ENCODE measurements at places on chromosomes 6 and 20. TPM values are rescaled to one million over a fixed set of nuclear protein-coding genes. Genes with fewer than 3 reads are reported as not detected.

HUS1B gene
- 1.0 TPM for total RNA-seq

DNA sequence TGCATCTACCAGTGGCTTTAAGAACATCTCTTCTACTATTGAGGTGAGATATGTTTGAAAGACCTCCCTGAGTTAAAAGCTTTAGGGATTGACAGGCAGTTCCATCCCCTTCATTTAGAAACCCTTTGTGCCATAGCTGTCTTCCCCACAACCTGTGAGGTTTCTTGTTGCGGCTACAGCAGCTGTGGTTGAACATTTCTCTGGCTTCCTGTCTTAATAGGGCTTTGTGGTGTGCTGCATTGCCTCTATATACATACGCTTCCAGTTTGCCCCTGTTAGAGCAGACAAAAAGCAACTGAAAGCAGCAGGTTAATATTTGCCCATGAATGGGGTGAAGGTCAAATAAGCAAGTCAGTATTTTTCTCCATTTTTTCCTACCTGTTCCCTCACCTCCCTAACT is 210.2 kb downstream of the TMEM200A start:
- peaks cover 31% of the 10 kb centered on the region for H3K4me1 ChIP-seq
- H3K27me3 ChIP-seq = no peaks in the 10 kb centered on the region
- peak overlapping the region; percentile 72 for H3K27ac ChIP-seq
- H3K4me3 ChIP-seq = peak overlapping the region; percentile 16
- peak; percentile 83 for DNase-seq

- no peak overlapping the region for H3K4me3 ChIP-seq
- DNase-seq = no peak
- H3K27me3 ChIP-seq = peaks cover 25% of the 10 kb centered on the region
- peaks cover 5% of the 10 kb centered on the region for H3K36me3 ChIP-seq
Measured at GRCh38 chr6:44006123-44006871, 121.0 kb downstream of the MRPL14 start.

- no peak for DNase-seq
- no peaks in the 10 kb centered on the region for H3K4me1 ChIP-seq
- no peak overlapping the region for H3K27ac ChIP-seq
- no peak overlapping the region for H3K4me3 ChIP-seq
- no peaks in the 10 kb centered on the region for H3K36me3 ChIP-seq
Measured at GRCh38 chr20:34980543-34981233, 25.0 kb downstream of the MYH7B start.

SIRPA gene
- 0.09 TPM for total RNA-seq

DNA sequence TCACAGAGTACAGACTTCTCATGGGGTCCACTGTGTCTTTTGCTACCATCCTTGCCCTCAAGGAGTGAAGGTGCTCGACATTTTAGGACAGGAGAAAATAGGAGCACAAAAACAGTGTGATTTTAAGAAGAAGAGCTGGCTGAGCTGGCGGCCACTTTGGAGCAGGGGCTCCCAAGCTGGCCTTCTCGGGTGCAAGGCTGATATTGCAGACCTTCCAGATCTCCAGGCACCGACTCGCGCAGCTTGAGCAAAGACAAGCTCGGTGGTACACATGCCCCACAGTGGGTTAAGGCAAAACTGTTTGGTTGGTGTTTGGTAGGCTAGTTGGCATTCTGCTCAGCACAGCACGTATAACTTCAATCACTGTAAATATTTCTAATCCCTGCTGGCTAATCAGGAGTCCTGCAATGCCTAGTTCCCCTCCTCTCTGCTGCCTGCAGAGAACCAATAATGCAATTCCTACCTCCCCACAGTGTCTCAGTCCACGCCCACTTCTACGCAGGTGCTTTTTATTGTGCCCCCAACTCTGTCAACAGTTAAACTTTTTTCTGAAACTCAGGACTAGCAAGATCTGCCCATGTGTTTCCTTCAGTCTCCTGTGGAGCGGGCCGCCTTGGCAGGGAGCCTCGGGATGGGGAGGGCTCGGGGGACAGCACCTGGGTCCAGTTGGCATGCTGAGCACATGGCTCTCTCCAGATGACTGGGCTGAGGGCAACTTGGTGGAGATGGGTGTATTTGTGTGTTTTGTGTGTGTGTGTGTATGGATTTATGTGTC is 12.7 kb upstream of the SMOC2 start:
- H3K27me3 ChIP-seq = peaks cover 5% of the 10 kb centered on the region
- H3K4me3 ChIP-seq = no peak overlapping the region
- no peaks in the 10 kb centered on the region for H3K4me1 ChIP-seq
- H3K36me3 ChIP-seq = no peaks in the 10 kb centered on the region

GRCh38 chr6:13428583-13429405 is 58.6 kb downstream of the GFOD1 start:
- peaks cover 6% of the 10 kb centered on the region for H3K36me3 ChIP-seq
- peak overlapping the region; percentile 54 for H3K4me3 ChIP-seq

DNA sequence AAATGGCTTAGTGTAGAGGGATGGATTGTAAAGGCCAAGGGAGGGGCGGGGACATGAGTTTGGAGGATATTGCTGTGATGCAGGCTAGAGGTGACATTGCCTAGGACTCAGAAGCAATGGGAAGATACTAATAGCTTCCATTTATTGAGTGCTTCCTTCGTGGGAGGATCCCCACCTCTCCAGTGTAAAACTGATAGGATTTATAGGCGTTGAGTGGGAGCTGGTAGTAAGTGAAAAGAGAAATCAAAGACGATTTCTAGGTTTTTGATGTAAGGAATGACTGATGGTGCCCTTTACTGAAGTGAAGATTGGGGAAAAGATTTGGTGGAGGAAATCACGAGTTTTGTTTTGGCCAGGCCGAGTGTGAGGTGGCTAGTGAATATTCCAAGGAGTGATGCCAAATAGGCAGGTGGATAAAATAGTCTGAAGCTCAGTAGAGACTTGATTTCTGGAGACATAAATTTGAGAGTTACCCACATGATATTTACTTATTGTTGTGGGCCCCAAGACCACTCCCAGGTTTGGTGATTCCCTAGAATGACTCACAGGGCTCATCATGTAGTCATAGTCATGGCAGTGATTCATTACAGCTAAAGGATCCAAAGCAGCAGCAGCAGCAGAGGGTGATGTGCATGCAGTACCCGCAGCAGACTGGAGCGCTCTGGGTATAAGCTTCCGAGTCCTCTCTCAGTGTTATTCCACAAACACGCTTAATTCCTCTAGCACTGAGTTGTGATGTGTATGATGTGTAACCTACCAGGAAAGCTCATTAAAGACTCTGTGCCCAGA is 10.2 kb downstream of the RPRD1B start:
- H3K4me1 ChIP-seq = peaks cover 46% of the 10 kb centered on the region
- no peaks in the 10 kb centered on the region for H3K27me3 ChIP-seq
- H3K27ac ChIP-seq = peak overlapping the region; percentile 67
- H3K36me3 ChIP-seq = peaks cover 42% of the 10 kb centered on the region

OOEP gene
- not detected for total RNA-seq

GRCh38 chr6:7235712-7236305 is 77.2 kb downstream of the SSR1 start:
- DNase-seq = no peak
- H3K36me3 ChIP-seq = peaks cover 20% of the 10 kb centered on the region
- no peak overlapping the region for H3K4me3 ChIP-seq
- no peaks in the 10 kb centered on the region for H3K27me3 ChIP-seq
- H3K4me1 ChIP-seq = peaks cover 30% of the 10 kb centered on the region

ABHD16B gene
- not detected for total RNA-seq

DNA sequence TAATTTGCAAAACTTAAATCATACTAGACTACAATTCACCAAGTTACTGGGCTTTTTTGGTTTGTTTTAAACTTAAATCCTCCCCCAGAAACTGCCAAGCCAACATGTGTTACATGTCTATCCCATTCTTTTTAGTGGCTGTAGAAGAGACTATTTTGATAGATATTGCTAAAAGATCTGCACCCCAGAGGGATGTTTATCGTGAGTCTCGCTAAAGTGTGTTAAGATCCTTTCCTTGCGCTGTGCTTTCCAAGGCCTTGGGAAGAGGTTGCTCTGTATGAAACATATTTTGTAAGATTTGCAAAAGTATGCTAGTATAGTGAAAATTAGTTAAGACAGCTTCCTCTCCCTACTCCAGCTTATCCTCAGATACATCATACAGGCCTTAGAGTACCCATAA is 63.0 kb downstream of the GPX5 start:
- peaks cover 72% of the 10 kb centered on the region for H3K27me3 ChIP-seq
- H3K4me3 ChIP-seq = peak overlapping the region; percentile 26
- peaks cover 34% of the 10 kb centered on the region for H3K4me1 ChIP-seq

DNA sequence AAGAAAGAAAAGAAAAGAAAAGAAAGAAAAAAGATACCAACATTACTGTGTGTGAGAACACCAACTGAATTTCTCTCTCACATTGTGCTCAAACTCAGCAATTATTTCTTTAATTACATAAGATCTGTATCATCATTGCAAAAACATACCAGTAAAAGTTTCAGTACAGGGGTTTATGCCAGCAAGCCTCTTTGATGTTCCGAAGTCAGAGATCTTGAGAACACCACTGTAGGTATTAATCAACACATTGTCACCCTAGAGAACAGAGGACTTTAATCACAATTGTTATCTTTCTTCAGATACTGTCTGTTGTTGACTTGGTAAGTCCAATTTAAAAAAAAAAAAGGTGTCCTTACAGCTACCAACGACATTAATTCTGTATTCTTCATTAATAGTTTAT is 60.9 kb upstream of the MAP7 start:
- DNase-seq = no peak
- peaks cover 5% of the 10 kb centered on the region for H3K36me3 ChIP-seq
- no peaks in the 10 kb centered on the region for H3K27me3 ChIP-seq

GRCh38 chr20:50555662-50556061 is 45.5 kb downstream of the PTPN1 start:
- peaks cover 26% of the 10 kb centered on the region for H3K4me1 ChIP-seq
- peaks cover 26% of the 10 kb centered on the region for H3K36me3 ChIP-seq
- H3K27me3 ChIP-seq = no peaks in the 10 kb centered on the region
- DNase-seq = no peak
- no peak overlapping the region for H3K4me3 ChIP-seq

- H3K4me1 ChIP-seq = peaks cover 8% of the 10 kb centered on the region
- H3K36me3 ChIP-seq = peaks cover 15% of the 10 kb centered on the region
- no peak overlapping the region for H3K4me3 ChIP-seq
- no peak overlapping the region for H3K27ac ChIP-seq
Measured at GRCh38 chr20:3885715-3886114, 3.5 kb upstream of the PANK2 start.

DNA sequence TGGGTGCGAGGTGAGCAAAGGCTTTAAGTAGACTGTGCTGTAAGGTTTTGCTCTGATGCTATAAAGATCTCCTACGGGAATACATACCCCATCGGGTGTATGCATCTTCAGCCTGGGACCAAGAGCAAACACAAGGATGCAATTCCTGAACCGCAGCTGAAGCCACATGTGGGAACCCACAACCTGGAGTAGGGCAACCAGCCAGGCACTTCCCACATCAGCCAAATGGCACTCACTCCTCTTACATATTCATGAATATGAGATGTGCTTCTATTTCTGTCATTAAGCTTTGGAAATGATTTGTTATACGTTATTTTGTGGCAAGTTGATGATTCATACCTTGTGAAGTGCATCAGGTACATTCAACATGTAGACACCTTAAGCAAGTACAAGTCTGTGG is 619.2 kb downstream of the C6orf118 start:
- no peak for DNase-seq

DNA sequence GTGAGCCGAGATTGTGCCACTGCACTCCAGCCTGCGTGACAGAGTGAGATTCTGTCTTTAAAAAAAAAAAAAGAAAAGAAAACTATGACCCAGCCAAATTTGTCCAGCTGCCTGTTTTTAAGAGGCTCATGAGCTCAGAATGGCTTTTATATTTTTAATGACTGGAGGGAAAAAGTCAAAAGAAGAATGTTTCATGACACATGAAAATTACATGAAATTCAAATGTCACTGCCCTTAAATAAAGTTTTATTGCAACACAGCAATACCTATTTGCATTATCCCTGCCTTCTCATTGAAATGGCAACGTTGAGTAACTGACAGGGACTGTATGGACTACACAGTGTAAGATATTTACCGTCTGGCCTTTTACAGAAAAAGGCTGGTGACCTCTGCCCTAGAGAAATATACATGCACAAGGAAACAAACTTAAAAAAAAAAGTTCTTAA is 11.4 kb downstream of the SENP6 start:
- peak overlapping the region; percentile 62 for H3K27ac ChIP-seq
- no peaks in the 10 kb centered on the region for H3K27me3 ChIP-seq
- DNase-seq = no peak
- H3K4me1 ChIP-seq = peaks cover 75% of the 10 kb centered on the region

HLA-DRB1 gene
- total RNA-seq = 21.8 TPM

GRCh38 chr6:4613381-4613780 is 162.8 kb upstream of the CDYL start:
- no peak for DNase-seq
- H3K27ac ChIP-seq = no peak overlapping the region
- H3K4me1 ChIP-seq = peaks cover 4% of the 10 kb centered on the region

CFB gene
- 0.43 TPM for total RNA-seq

- H3K36me3 ChIP-seq = no peaks in the 10 kb centered on the region
- peaks cover 12% of the 10 kb centered on the region for H3K4me1 ChIP-seq
- no peak for DNase-seq
- H3K27ac ChIP-seq = no peak overlapping the region
Measured at GRCh38 chr6:30957716-30958115, 16.9 kb downstream of the MUCL3 start.

- DNase-seq = no peak
- no peaks in the 10 kb centered on the region for H3K27me3 ChIP-seq
- no peak overlapping the region for H3K4me3 ChIP-seq
- H3K36me3 ChIP-seq = no peaks in the 10 kb centered on the region
Measured at GRCh38 chr6:94651239-94651638, 926.1 kb upstream of the MANEA start.

FAM83C gene
- not detected for total RNA-seq

DNA sequence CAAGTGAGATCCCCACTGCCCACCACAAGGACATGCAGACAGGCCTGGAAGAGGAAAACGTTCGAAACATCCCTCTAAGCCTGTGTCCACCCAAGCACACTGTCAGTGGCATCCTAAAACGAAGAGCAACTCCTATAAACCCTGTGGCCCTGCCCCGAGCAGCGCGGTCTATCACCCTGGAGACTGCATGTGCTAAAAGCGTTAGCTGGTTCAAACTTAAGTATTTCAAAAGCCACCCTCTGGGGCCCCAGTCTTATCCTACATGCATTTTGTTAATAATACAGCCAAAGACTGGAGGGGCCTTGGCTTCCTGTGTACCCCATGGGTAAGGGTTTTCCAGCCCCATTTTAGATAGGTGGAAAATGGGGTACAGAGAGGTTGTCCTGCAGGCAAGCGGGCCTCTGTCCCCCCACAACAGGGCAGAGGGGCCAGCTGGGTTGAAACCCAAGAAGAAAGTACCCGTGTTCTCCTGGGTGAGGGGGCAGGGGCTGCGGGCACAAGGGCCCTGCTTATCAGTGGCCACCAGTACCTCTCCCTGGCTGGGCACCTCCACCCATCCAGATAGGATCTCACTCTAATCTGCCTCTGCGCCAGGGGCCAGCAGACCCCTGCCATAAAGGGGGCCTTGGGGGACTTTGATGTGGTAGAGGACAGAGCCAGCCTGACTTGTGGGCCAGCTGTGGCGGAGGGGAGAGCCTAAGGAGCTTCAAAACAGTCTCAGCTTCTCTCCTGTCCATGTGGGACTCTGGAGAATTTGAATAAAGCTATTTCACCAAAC is 28.3 kb downstream of the PREX1 start:
- no peak overlapping the region for H3K27ac ChIP-seq
- peaks cover 71% of the 10 kb centered on the region for H3K4me1 ChIP-seq
- no peaks in the 10 kb centered on the region for H3K27me3 ChIP-seq
- no peak overlapping the region for H3K4me3 ChIP-seq
- peaks cover 7% of the 10 kb centered on the region for H3K36me3 ChIP-seq
